ENCODE measurements at places on chromosomes 3 and 15. TPM values are rescaled to one million over a fixed set of nuclear protein-coding genes. Genes with fewer than 3 reads are reported as not detected.

- H3K36me3 ChIP-seq = no peaks in the 10 kb centered on the region
- no peak overlapping the region for H3K4me3 ChIP-seq
- ATAC-seq = no peak
Measured at GRCh38 chr3:104316118-104316517, 1050.6 kb upstream of the ALCAM start.

DNA sequence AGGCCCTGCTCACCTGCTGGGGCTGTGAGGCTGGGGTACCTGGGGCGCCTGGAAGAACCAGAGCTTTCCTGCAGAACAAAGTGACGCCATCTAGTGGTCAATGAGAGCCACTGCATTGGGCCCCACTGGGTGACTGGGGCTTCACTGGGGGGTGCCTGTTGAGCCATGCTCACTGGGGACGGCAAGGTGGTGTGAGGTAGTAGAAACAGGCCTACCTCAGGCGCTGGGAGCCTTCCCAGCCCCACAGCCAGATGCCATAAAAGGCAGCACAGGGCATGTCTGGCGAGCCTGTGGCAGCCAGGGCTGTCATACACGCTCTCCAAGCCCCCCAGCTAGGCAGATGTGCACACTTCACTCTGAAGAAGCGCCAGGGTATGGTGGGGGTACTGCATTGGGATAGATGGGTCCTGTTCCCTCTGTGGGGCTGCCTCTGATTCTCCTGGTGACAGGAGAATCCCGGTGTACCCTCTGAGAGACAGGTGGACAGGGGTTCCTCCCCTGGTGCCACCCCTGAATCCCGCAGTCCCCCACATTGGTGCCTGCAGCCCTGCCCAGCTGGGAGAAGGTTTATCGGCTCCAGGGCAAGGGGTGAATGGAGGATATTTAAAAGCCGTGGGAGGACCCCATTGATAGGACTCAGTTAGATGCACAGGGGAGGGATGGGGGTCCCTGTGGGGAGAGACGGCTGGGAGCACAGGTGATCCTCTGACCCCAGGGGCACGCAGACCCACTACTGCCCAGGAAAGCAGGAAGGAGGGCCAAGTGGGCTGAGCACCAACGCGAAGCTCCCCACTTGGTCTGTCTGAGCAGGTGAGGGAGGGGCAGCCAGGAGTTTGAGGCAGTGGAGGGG lies 178.8 kb downstream of the NSMCE3 start:
- no peaks in the 10 kb centered on the region for H3K36me3 ChIP-seq
- H3K4me1 ChIP-seq = no peaks in the 10 kb centered on the region
- ATAC-seq = no peak
- H3K27me3 ChIP-seq = peaks cover 5% of the 10 kb centered on the region
- H3K27ac ChIP-seq = no peak overlapping the region
- H3K4me3 ChIP-seq = no peak overlapping the region

DNA sequence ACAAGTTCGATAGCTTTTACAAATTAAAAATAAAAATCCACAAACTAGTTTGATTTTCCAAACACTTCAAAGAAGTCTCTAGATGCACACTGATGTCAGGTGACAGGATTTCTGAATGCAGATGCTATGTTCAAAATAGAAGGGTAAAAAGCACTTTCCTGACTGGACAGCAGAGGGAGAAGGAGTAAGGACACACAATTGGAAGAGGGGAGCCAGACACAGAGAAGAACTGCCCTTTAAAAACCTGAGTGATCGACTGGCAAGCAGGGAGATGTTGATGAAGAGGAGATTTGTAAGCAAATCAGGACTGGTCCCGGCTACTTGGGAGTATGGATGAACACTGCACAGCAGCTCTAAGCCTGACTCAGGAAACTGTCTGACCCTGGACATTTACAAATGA lies 612.8 kb downstream of the MAGI1 start:
- H3K4me3 ChIP-seq = no peak overlapping the region
- H3K27ac ChIP-seq = no peak overlapping the region
- H3K36me3 ChIP-seq = no peaks in the 10 kb centered on the region
- H3K27me3 ChIP-seq = no peaks in the 10 kb centered on the region

The CELSR3 gene
- total RNA-seq = 1.0 TPM

The LTK gene
- not detected for total RNA-seq

The NKTR gene
- total RNA-seq = 82.9 TPM

The CCDC51 gene
- 32.6 TPM for total RNA-seq

The THPO gene
- not detected for total RNA-seq

All from gastroesophageal sphincter (tissue), 4 donors.